ENCODE measurements at places on chromosomes 3 and 15.
A peak's percentile ranks its signal among the peaks of the same experiment; 100 is the strongest.

DNA sequence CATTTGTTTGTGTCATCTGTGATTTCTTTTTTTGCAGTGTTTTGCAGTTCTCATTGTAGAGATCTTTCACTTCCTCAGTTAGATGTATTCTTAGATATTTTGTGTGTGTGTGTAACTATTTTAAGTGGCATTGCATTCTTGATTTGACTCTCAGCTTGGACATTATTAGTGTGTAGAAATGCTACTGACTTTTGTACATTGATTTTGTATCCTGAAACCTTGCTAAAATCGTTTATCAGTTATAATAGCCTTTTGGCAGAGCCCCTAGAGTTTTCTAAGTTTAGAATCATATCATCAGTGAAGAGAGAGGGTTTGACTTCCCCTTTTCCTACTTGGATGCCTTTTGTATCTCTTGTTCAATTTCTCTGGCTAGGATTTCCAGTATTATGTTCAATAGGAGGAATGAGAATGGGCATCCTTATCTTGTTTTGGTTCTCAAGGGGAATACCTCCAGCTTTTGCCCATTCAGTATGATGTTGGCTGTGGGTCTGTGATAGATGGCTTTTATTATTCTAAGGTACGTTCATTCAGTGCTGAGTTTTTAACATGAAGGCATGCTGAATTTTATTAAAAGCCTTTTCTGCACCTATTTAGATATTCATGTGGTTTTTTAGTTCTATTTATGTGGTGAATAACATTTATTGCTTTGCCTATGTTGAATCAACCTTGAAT lies 211.7 kb downstream of the MBNL1 start:
- H3K27me3 ChIP-seq: peaks cover 32% of the 10 kb centered on the region
- no peaks in the 10 kb centered on the region for H3K36me3 ChIP-seq
- H3K27ac ChIP-seq: no peak overlapping the region
- H3K4me1 ChIP-seq: no peaks in the 10 kb centered on the region
- DNase-seq: no peak
- no peak overlapping the region for H3K4me3 ChIP-seq

DNA sequence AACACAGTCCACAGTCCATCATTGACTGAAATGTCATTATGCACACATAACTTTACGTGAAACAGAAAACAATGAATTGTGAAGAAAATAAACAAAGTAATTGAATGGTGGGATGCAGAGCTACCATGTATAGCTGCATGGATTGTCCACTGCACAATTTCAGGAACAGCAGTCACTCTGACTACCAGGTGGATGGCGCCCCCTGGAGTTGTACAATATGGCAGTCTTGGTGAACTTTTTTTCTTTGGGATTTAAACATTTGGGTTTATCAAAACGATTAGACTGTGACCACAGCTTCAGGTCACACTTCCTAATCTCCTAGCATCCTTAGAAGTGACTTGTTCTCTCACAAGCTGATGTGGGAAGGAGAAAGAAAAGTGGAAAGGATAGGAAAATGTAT lies 48.9 kb upstream of the TCF12 start:
- H3K4me1 ChIP-seq: no peaks in the 10 kb centered on the region
- peaks cover 3% of the 10 kb centered on the region for H3K27me3 ChIP-seq
- H3K36me3 ChIP-seq: no peaks in the 10 kb centered on the region
- no peak overlapping the region for H3K27ac ChIP-seq
- no peak overlapping the region for H3K4me3 ChIP-seq

DNA sequence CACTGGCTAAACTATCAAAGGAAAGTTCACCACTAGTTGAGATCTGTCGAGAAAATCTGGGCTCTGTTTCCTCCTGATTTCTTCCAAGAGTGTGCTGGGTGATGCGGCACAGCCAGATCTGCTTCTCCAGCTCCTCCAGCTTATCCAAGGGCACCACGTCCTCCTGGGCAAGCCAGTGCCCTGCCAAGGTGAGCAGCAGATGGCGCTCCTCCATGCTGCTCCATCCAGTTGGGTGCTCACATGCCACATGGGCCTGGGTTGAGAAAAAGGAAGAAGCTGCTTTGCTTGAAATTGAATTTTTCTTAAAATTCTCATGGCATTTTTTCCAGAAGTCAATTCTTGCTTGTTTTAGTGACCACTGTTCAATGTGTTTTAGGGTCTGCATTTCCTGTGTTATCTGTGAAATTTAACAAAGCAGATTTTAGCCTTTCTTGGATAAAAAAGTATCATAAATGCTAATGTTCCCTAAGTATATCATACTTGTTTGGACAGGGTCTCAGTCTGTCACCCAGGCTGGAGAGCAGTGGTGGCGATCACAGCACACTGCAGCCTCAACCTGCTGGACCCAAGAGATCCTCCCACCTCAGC lies 47.3 kb downstream of the EIF3J start:
- H3K27ac ChIP-seq: no peak overlapping the region
- H3K27me3 ChIP-seq: no peaks in the 10 kb centered on the region
- H3K4me3 ChIP-seq: no peak overlapping the region
- peaks cover 56% of the 10 kb centered on the region for H3K36me3 ChIP-seq

DNA sequence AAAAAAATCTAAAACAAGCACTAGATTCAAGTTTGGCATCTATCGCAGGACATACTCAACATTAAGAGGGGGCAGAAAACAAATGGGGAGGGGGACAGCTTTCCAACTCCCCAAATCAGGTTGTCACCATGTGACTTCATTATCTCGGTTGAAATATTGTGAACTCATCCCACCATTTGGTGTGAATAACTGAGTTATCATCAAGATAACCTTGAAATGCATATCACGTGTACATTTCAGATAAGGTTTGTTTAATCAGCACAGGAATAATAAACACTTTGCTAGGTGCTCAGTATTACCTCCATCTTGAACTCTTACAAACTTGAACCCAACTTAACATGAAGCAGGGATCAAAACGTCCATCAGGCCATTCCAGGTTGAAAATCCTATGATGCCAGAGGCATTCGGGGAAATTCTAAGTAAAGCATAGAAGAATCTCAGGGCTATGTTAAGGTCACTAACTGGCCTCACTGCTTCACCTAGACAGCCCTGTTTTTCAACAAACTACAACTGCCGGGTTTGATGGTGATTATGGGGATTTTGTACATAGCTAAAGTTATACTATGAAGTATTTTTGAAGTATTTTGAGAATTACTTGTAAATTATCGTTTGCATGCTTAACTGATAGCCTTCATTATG lies 3.0 kb upstream of the ARHGAP31 start:
- peaks cover 43% of the 10 kb centered on the region for H3K27me3 ChIP-seq
- H3K4me3 ChIP-seq: no peak overlapping the region
- DNase-seq: no peak

DNA sequence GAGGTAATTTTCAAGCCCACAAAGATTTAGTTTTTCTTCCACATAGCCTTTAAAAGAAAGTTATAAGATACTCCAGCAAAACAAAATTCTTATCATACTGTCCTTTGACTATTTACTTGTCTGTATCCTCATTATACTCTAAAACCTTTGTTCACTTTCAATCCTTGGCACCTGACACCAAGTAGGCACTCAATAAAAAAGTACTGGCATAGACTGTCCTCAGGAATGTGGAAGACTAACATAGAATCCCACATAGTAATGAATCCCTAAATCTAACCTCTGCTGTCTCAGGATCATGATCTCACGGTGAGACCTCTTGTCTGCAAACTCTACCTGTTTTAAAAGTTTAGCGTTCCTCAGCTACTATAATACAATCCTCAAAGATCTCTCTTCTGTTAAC lies 21.6 kb downstream of the PHC3 start:
- no peak for DNase-seq
- no peak overlapping the region for H3K4me3 ChIP-seq
- H3K4me1 ChIP-seq: peaks cover 29% of the 10 kb centered on the region
- peak overlapping the region; percentile 52 for H3K27ac ChIP-seq
- no peaks in the 10 kb centered on the region for H3K27me3 ChIP-seq
- peaks cover 66% of the 10 kb centered on the region for H3K36me3 ChIP-seq

- H3K4me1 ChIP-seq: no peaks in the 10 kb centered on the region
- no peak overlapping the region for H3K4me3 ChIP-seq
- DNase-seq: no peak
- H3K27me3 ChIP-seq: no peaks in the 10 kb centered on the region
Measured at GRCh38 chr3:23161308-23161707, 41.8 kb upstream of the UBE2E2 start.

DNA sequence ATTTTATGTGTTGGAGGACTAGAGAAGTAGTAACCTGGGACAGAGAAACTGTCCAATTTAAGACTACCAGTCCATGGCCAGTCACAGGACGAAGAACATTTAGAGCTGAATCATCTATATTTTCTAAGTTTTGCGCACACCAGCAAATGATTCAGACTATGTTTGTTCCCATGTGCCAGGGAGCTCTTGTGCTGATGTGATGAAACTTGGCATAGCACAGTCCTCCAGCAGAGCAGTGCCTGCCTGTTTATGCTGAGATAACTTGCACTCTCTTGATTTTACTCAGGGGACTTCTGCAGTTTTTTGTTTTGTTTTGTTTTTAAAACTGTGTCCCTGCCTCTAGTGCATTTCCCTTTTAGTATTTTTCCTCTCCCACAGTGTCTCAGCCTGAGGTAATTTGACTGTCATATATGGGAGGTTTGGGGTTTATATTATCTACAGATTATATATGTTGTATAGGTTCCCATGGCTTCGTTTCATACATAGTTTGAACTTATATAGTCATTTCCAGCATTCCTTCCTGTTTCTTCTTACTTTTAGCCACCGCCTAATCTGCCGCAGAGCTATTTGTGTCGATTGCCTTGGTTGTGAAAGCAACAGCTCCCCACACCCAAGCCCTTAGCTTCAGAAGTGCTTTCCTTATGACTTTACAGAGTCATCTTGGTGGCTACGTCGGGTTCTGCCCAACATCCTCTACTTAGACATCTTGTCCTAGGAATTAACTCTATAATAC lies 45.5 kb downstream of the PPM1L start:
- H3K27ac ChIP-seq: peak overlapping the region; percentile 79
- peak overlapping the region; percentile 55 for H3K4me3 ChIP-seq
- H3K27me3 ChIP-seq: peaks cover 17% of the 10 kb centered on the region
- H3K4me1 ChIP-seq: peaks cover 29% of the 10 kb centered on the region
- no peaks in the 10 kb centered on the region for H3K36me3 ChIP-seq
- DNase-seq: peak; percentile 71

GRCh38 chr15:99711625-99712024 lies 21.6 kb downstream of the LYSMD4 start:
- no peak overlapping the region for H3K4me3 ChIP-seq
- no peak overlapping the region for H3K27ac ChIP-seq
- peaks cover 18% of the 10 kb centered on the region for H3K4me1 ChIP-seq

DNA sequence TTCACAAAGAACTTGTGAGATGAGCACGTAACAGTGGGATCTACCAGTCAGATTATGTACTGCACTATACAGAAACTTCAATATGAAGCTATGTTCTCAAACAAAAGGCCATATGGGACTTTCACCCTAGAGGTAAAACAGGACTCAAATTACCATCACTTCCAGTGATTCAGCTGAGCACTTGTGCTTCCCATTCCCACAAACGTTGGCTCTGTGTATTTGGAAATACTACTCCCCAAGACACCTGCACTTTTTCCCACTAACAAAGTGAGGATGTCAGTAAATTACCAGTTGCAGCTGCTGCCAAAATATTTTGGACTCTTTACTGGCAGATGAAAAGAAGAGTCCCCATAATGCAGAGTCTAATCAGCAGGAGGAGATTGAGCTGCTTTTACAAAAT lies 1570.1 kb downstream of the SI start:
- H3K36me3 ChIP-seq: no peaks in the 10 kb centered on the region
- H3K4me1 ChIP-seq: no peaks in the 10 kb centered on the region
- DNase-seq: no peak
- H3K27me3 ChIP-seq: no peaks in the 10 kb centered on the region
- H3K27ac ChIP-seq: no peak overlapping the region

- no peak for DNase-seq
- no peak overlapping the region for H3K27ac ChIP-seq
- no peaks in the 10 kb centered on the region for H3K27me3 ChIP-seq
- no peak overlapping the region for H3K4me3 ChIP-seq
- peaks cover 24% of the 10 kb centered on the region for H3K36me3 ChIP-seq
Measured at GRCh38 chr15:63287109-63287508, 9.7 kb downstream of the APH1B start.

DNA sequence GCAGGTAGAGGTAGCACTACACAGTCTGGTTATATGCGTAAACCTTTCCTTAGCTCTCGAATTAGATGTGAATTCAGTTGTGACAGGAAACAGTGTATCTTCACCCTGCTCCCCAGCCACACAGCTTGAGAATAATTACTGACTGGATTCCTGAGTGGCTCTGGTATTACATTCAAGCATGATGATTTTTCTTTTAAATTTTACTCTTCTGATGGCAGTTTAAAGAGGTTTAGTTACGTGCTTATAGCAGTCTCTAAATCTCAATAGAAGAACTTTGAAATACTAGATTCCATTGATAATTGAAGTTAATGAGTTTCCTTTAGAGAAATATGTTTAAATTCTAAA lies 98.8 kb downstream of the FNDC3B start:
- no peak for DNase-seq
- H3K27ac ChIP-seq: no peak overlapping the region
- peaks cover 13% of the 10 kb centered on the region for H3K36me3 ChIP-seq

- H3K36me3 ChIP-seq: peaks cover 2% of the 10 kb centered on the region
- no peak overlapping the region for H3K27ac ChIP-seq
- peaks cover 27% of the 10 kb centered on the region for H3K4me1 ChIP-seq
- no peak overlapping the region for H3K4me3 ChIP-seq
- no peaks in the 10 kb centered on the region for H3K27me3 ChIP-seq
Measured at GRCh38 chr15:85440451-85440850, 60.0 kb downstream of the AKAP13 start.

DNA sequence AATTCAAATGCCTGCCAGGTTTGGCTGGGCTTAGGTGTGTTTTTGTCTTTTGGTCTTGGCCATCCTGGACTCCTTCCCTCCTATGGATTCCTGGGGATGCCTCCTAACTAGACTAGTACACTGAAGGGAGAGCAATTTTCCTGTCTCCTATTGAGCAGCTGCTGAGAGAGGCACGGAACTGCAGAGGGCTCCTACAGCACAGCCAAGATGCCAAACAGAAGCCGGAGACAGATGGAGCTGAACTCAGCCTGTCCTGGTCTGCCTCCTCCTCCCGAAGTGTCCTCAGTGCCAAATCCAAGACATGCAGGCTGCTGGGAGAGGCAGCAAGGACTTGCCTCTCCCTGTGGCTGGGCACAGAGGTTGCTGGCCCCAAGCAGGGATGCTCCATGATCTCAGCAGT lies 256.6 kb upstream of the PROK2 start:
- H3K27ac ChIP-seq: no peak overlapping the region
- peaks cover 2% of the 10 kb centered on the region for H3K36me3 ChIP-seq
- H3K4me1 ChIP-seq: no peaks in the 10 kb centered on the region
- H3K4me3 ChIP-seq: no peak overlapping the region
- no peak for DNase-seq

GRCh38 chr3:186471771-186472170 lies 72.4 kb downstream of the CRYGS start:
- no peak overlapping the region for H3K27ac ChIP-seq
- H3K27me3 ChIP-seq: peaks cover 5% of the 10 kb centered on the region
- no peaks in the 10 kb centered on the region for H3K36me3 ChIP-seq

- no peak overlapping the region for H3K4me3 ChIP-seq
- no peak for DNase-seq
- no peaks in the 10 kb centered on the region for H3K27me3 ChIP-seq
- no peak overlapping the region for H3K27ac ChIP-seq
- H3K36me3 ChIP-seq: peaks cover 44% of the 10 kb centered on the region
Measured at GRCh38 chr3:48938156-48938555, 19.5 kb downstream of the ARIH2 start.

GRCh38 chr15:91047545-91048199 lies 25.3 kb upstream of the VPS33B start:
- H3K4me1 ChIP-seq: peaks cover 32% of the 10 kb centered on the region
- DNase-seq: no peak
- H3K27ac ChIP-seq: peak overlapping the region; percentile 24

GRCh38 chr3:37913522-37913921 lies 51.8 kb downstream of the CTDSPL start:
- no peak for DNase-seq
- peaks cover 9% of the 10 kb centered on the region for H3K27me3 ChIP-seq
- H3K36me3 ChIP-seq: peaks cover 4% of the 10 kb centered on the region
- H3K4me3 ChIP-seq: no peak overlapping the region
